ENCODE measurements at places on chromosomes 1 and 21.

- DNase-seq = no peak
- H3K36me3 ChIP-seq = no peaks in the 10 kb centered on the region
- H3K4me3 ChIP-seq = no peak overlapping the region
- no peak overlapping the region for H3K27ac ChIP-seq
These were observed 482.9 kb downstream of the PTBP2 start for GRCh38 chr1:97204468-97204867.

DNA sequence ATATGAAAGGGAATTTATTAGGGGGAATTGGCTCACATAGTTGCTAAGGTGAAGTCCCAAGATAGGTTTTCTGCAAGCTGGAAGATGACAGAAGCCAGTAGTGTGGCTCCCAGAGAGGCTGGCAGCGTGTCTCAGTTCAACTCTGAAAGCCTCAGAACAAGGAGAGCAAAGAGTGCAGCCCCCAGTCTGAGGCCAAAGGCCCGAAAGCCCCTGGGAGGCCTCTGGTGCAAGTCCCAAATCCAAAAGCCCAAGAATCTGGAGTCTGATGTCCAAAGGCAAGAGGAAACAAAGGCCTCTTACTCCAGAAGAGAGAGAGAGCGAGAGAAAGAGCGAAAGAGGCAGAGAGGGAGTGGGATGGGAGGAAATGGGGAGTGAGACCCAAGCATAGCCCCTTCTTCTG, 18.3 kb downstream of the KCNA2 start:
- no peak overlapping the region for H3K27ac ChIP-seq
- no peaks in the 10 kb centered on the region for H3K4me1 ChIP-seq
- H3K27me3 ChIP-seq = no peaks in the 10 kb centered on the region
- no peaks in the 10 kb centered on the region for H3K36me3 ChIP-seq
- no peak overlapping the region for H3K4me3 ChIP-seq

DNA sequence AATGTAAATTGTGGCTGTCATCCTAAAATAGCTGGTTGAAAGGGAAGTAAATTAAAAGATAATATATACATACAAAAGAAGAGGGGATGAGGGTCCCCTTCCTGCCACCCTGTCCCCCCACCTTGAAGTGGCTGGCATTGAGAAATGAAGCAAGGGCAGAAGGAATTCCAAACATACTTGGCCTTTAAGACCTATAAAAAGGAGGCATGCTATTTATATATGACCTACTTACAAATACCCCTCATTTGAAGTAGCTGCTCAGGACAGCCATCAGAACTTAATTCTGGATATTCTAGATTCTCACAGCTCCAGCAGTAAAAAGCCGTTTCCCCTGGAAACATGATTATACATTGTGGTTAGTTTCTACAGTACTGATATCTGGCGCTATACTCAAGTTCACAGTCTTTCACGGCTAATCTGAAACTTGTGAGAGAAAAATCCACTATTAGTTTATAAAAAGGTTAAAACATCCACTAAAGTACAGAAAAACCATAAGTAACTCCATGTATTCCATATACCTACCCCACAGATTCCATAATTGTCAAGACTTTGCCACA, 9.6 kb upstream of the MAP10 start:
- H3K27ac ChIP-seq = no peak overlapping the region
- H3K4me3 ChIP-seq = no peak overlapping the region
- no peaks in the 10 kb centered on the region for H3K27me3 ChIP-seq
- H3K4me1 ChIP-seq = peaks cover 5% of the 10 kb centered on the region
- H3K36me3 ChIP-seq = no peaks in the 10 kb centered on the region

DNA sequence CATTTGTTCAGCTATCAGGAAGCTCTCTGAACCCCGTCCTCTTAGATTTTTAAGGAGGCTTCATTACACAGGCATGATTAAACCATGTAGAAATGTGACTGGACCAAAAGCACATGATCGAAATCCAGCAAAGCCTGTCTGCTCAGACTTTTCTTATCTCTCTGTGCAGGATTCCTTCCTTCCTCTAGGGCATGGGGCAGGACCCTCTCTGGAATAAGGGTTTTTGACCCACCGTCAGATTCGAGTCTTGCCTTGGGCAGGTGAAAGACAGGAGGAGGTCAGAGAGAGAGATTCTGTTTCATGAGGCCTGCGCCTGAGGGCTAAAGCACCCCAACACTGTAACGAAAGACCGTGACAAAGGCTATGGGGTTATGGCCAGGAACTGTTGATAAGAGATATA, 136.8 kb downstream of the RHOU start:
- H3K4me3 ChIP-seq = no peak overlapping the region
- no peaks in the 10 kb centered on the region for H3K36me3 ChIP-seq
- peak overlapping the region; percentile 73 for H3K27ac ChIP-seq
- DNase-seq = peak; percentile 58

DNA sequence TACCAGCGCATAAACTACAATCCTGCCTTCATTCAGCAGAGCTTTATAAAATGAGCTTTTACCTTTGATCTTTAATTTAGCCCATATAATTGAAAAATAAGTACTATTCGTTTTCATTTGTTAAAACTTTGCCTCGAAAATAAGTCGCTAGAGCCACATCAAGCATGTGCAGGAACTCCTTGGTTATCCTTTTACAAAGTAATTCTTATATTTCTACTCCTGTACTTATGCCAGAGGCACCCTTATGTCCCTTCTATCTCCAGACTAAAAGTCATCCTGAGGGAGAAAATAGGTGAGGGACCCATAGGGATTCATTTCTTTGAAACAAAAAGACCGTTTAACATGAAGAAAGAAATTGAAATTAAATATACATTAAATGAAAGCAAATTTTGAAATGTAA, 278.2 kb upstream of the C1orf105 start:
- no peaks in the 10 kb centered on the region for H3K27me3 ChIP-seq
- peak overlapping the region; percentile 94 for H3K27ac ChIP-seq
- peak overlapping the region; percentile 51 for H3K4me3 ChIP-seq
- H3K4me1 ChIP-seq = peaks cover 30% of the 10 kb centered on the region

DNA sequence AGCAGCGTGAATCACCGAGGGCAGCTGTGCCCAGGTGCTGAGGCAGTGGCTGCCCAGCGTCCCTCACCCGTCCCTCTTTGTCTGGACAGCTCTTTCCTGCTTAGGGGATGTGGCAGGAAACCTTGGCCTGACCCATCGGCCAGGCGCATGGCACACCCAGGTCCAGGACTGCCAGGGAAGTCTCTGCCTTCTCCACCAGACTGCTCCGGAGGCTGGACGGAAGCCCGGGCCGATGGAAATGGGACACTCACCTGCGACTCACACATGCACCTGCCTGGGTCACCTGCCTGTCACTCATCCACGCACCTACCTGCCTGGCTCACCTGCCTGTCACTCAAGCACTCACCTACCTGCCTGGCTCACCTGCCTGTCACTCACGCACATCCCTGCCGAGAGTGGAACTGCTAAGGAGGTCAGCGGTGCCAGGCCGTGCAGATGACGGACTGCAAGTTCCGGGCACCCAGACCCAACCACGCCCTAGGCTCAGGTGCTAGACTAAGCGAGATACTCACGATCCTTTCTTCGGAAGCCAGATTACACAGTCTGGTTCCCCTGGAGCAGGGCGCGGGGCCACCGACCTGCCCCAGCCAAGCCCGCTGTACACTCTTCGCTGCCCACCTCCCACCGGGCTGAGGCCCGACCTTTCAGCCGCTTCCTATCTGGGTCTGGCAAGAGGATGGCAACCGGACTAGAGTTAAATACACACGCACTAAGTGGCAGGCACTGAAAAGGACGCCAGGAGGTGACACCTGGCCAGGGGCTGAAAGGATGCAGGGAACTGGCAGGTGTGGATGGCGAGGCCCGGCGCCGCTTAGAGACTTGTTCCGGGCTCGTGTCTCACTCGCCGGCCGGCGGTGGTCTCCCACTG, 1.1 kb downstream of the UBE2J2 start:
- DNase-seq = no peak
- peaks cover 56% of the 10 kb centered on the region for H3K4me1 ChIP-seq
- peak overlapping the region; percentile 84 for H3K27ac ChIP-seq
- H3K27me3 ChIP-seq = no peaks in the 10 kb centered on the region
- H3K36me3 ChIP-seq = no peaks in the 10 kb centered on the region

GRCh38 chr21:25760061-25760460, 25.3 kb downstream of the GABPA start:
- H3K27me3 ChIP-seq = no peaks in the 10 kb centered on the region
- H3K4me1 ChIP-seq = no peaks in the 10 kb centered on the region
- H3K27ac ChIP-seq = no peak overlapping the region
- no peak overlapping the region for H3K4me3 ChIP-seq
- H3K36me3 ChIP-seq = peaks cover 50% of the 10 kb centered on the region

DNA sequence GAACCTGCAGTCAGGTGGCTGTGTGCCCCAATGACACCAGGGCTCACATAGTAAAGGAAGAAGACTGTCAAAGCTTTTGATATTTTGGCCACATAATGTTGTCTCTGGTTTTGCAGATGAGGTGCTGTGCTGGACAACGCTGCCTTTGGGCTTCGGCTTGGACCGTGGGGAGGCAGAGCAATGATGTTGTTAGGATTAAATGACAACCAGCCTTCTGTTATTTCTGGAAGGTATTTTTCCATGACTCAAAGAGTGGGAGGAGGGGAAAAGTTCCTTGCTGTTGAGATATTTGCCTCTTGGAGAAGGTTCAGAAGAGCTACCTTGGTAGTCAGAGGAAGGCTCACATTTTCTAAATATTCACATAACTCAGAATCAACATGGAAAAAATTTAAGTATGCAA, 187.3 kb upstream of the GALNT2 start:
- H3K4me1 ChIP-seq = no peaks in the 10 kb centered on the region
- no peaks in the 10 kb centered on the region for H3K27me3 ChIP-seq
- H3K27ac ChIP-seq = no peak overlapping the region
- DNase-seq = no peak
- H3K36me3 ChIP-seq = no peaks in the 10 kb centered on the region
- no peak overlapping the region for H3K4me3 ChIP-seq

DNA sequence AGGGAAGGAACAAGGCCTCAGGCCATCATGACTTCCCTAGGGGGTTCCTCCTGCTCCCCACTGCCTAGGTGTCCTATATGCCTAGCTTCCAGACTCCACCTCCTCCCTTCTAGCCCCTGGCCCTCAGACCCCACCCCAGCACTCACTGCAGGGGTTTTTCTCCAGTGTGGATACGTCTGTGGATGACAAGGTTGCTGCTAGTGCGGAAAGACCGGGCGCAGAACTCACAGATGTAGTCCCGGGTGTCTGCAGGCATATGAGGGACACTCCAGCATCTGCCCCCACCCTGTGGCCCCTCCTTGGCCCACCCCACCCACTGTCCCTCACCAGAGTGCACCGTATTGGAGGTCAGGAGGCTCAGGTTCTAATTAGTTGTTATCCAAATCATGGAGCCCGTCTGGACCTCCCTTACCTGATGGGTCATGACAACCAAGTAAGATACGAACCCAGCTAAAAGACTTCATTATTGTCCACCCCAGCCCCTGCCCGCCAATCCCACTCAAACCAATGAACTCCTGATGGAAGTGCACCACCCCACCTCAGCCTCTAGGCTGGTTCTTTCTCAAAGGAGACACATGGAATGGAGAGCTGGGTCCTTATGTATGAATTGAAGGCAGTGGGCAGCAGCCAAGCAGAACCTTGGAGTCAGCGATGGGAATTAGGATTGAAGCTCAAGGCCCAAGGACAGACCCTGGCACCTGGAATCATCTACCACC, 8.2 kb downstream of the ZNF692 start:
- no peaks in the 10 kb centered on the region for H3K27me3 ChIP-seq
- no peaks in the 10 kb centered on the region for H3K36me3 ChIP-seq
- no peak overlapping the region for H3K27ac ChIP-seq
- no peak for DNase-seq

GRCh38 chr1:6730880-6731279, 29.3 kb upstream of the DNAJC11 start:
- H3K36me3 ChIP-seq = no peaks in the 10 kb centered on the region
- no peak overlapping the region for H3K4me3 ChIP-seq
- no peak overlapping the region for H3K27ac ChIP-seq
- no peaks in the 10 kb centered on the region for H3K4me1 ChIP-seq
- no peak for DNase-seq
- no peaks in the 10 kb centered on the region for H3K27me3 ChIP-seq

DNA sequence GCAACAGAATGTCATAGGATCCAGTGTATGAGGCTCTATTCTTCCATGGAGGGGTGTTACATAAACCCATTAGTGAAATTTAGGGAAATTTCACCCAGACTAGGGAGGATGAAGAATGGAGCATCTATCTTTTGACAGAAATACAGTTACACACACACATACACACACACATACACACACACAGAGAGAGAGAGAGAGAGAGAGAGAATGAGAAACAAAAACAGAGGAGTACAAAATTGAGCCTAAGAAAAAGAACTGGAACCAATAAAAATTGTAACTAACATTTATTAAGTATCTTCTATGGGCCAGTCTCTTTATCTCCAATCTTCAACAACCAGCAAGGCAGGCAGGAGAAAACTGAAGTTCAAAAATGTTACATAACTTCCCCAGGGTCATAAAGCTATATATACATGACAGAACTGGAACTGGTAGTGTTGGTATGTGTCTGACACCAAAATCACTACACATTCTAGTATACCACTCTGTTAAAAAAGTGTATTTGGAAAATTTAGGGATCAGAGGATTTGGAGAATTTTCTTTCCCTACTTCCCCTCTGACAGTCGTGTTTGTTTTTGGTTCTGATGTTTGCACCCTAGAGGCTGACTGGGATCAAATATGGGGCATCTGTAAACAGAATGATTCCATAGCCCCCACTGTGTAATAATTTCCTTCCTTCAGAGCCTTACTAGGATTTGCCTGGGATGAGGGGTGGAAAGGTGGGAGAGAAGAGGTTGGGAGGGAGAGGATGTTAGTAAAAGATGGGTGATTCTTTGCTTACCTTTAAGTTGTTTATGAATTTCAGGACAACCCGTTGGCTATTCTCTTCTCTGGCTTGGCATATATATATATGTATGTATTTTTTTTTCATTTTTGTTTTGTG, 1.0 kb upstream of the ZFYVE9 start:
- no peaks in the 10 kb centered on the region for H3K36me3 ChIP-seq
- H3K4me3 ChIP-seq = no peak overlapping the region
- H3K4me1 ChIP-seq = peaks cover 53% of the 10 kb centered on the region
- no peak for DNase-seq

- no peaks in the 10 kb centered on the region for H3K4me1 ChIP-seq
- H3K27ac ChIP-seq = no peak overlapping the region
- no peaks in the 10 kb centered on the region for H3K36me3 ChIP-seq
These were observed 52.0 kb upstream of the COA6 start for GRCh38 chr1:234321231-234321630.

Data from vagina (tissue), 2 donors.